HL-60 (cell line): ENCODE measurements at places on chromosomes 7 and 10.

GRCh38 chr7:93651603-93652159, 77.2 kb upstream of the CALCR start:
- no peak for DNase-seq

GRCh38 chr7:34723338-34723737, 65.3 kb downstream of the NPSR1 start:
- no peak for DNase-seq

- no peak for DNase-seq
Observed at GRCh38 chr10:44385696-44386441, 972 bp upstream of the CXCL12 start.

DNA sequence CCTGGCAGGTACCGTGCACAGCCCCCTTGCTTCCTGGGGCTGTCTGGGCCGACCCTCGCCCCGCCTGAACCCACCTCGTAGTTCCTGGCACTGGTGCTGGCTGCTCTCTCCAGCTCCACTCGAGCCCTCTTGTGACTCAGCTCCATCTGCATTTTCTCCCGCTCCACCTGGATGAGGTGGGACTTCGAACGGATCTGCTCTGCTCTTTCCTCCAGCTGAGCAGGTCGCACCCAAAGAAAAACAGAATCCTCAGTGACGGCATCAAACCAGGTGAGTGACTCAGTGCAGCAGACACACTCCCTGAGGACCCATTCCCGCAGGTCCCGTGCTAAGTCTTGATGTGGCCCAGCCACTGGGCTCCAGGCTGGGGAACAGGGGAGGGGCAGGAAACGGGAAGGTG, 7.4 kb downstream of the MAD1L1 start:
- DNase-seq: no peak

GRCh38 chr10:85152496-85152895, 824.1 kb downstream of the CCSER2 start:
- no peak for DNase-seq

DNA sequence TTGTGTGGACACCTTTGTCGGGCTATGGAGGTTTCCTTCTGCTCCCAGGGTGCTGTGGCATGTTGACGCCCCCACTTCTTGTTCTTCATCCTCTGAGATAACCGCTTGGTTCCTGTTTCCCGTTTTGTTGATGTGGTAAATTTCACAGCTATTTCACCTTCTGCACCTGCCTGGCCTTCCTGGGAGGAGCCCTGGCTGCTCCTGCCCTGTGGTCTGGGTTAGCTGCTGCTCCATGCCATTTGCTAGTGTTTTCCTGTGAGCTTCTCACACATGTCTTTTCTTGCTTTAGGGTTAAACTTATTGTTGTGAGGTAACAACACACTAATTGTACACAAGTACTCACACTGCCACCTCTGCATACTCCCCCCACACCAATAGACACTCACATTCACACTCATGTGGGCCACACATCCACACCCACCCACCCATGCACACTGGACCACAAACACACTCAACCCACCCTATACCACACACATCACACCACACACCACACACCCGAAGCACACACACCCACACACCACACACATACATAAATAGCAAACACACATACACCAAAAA, 46.5 kb upstream of the MSMB start:
- peak; percentile 90 for DNase-seq

GRCh38 chr7:1707756-1708595, 37.9 kb downstream of the ELFN1 start:
- no peak for DNase-seq

DNA sequence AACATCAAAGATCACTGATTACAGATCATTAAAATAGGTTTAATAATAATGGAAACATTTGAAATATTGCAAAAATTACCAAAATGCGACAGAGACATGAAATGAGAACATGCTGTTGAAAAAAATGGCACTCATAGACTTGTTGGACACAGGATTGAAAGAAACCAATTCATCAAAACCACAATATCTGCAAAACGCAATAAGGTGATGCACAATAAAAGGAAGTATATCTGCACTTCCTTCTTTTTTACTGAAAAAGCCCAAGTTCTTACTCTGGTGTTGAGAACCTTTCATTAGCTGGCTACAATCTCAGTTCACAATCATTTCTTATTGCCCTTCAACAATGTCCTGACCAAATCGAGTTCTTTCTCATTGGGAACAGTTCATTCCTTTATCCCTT, 28.7 kb downstream of the TMEM106B start:
- no peak for DNase-seq

- no peak for DNase-seq
Observed at GRCh38 chr7:10972174-10972573, 1.5 kb upstream of the PHF14 start.

- no peak for DNase-seq
Observed at GRCh38 chr10:21452203-21452602, 73.3 kb downstream of the SKIDA1 start.

DNA sequence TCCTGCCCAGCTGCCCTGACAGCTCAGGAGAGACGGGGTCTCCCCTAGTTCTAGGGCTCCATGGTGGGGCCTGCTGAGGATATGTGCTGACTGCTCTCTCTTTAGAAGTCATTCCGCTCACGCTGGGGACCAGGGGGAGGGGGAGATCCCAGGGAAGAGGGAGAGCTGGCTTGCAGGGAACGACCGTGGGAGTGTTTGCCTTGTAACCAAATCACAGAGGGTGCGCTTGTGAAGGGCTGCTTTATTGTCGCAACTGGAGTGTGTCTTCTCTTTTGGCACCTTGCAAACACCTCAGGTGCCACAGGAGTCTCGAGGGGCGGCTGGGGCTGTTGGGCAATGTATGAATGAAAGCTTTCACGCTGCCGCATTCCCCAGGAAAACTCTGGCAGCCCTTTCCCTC, 531.3 kb upstream of the MKI67 start:
- no peak for DNase-seq

- DNase-seq: no peak
Observed at GRCh38 chr10:15140698-15141097, 27.8 kb downstream of the NMT2 start.

GRCh38 chr7:88202278-88202677, 17.6 kb downstream of the SRI start:
- no peak for DNase-seq

DNA sequence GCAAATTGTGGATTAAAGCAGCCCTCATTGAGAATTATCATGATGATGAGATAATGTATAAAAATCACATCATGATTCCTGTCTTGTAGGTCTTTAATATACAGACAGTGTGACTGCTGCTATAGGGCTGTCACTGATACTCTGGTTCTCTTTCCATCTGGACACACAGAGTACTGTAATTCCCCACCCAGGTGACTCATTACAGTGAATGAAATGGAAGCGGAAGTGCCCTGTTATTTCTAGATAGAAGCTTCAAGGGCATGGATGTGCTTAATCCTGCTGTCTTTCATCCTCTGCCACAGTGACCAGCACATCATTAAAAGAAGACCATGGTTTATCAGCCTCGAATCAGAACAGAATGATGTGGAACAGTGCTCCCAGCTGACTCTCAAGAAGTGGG, 1234.0 kb downstream of the SORCS3 start:
- DNase-seq: no peak

DNA sequence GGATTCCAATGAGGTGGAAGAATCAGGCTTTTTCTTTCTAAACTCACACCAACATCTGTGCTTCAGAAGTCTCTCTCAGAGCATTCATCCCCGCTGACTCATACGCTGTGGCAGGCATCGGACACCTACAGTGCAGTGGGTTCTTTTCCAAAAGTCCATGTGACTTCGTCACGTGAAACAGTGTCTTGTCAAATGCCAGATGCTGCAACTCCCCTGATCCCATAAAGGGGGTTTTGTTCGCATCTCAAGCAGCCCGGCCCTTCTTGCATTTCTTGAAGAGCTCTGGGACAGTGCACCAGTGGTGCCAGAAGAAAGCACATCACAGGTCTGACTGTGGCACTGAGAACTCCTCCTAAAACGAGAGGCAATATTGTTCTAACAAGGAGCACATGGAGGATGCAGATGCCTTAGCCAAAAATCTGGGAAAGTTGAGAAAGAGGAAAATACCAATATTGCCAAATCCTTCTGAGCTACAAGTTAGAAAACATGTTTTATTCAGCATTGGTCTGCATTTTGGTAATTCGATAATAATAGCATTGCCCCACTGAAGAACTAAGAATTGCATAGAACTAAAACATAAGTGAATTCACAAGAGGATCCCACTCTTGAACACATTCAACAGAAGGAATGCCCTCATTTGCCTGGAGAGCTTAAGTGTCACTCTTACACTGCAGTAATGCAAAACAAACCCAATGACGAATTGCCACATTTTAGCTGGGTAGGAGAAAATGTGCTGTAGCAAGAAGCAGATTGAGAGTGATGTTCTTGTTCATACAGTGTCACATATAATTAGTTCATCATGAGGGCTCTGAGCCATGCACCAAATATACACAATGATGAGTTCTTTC, 204.4 kb downstream of the CXCL12 start:
- no peak for DNase-seq

DNA sequence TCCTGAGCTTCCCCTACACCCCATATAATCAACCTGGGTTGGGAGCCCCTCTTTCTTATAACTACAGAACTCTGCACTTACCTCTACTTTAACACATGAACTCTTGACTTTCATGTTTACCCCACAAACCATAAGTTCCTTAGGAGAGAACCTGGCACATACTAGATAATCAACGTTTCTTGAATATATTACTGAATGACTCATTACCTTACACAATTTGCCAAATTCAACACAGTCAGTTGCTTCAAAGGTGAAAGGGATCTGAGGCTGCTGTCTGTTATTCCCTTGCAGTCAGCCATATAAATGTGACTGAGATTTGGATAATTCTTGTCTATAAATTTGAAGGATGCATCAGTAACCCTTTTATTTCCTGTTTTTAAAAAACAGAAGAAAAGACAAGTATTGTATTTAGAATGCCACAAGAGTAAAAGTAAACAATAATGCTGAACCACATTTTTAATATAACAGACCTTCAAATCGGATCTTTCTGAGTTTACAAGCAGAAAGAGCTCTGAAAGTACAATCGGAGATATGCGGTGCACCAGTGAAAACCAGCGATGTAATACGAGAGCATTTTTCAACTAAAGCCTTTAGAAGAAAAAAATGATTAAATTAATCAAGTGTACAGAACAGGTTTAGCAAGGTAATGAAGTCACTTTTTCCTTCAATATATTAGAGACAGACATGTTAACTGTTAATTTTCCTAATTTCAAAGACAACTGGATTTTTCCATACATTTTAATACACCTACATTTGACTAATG, 29.5 kb upstream of the LRRC17 start:
- peak; percentile 67 for DNase-seq
